ENCODE measurements at places on chromosomes 4 and X.

DNA sequence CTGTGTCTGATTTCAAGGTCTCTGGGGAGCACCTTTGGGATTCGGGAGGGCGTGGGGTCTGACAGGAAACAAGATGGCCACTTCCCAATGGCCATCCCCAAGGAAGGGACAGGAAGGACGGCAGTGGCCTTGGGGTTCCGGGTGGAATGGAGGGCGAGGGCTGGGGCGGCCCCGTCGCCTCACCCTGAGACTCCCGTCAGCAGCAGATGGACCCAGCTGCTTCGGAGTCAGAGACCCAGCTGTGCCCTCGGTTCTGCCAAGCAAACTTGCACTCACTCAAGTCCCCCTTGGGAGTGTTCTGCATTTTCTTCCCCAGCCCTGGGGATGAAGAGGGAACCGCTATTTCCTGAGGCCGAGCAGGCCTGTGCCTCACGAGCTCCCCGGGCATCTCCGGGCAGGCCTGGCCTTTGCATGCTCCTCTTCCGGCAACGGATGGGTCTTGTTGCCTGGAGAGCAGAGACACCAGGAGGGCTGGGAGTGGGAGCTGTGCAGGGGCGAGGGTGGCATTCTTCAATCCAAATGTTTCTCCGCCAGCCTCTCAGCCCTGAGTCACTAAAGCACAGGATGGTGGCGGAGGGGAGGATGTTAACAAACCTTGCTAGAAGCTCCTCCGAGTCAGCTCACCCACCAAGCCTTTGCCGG, 6.8 kb upstream of the DUSP9 start:
- DNase-seq = no peak

DNA sequence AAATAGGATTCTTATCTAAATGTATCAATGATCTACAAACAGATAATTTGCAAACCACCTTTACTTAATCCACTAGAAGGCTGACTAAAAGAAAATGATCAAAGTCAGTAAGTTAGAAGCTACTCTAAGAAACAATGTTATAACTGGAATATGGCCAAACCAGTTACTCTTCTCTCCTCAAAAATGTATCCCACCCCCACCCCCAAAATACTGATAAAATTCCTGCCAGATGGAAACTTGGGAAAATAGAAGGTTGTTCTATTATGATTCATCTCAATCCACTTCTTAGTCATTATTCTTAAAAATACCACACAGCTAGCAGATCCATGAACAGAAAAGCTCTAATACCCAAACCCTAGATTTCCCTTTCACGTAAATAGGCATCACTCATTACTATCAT, 206.4 kb downstream of the KLHL13 start:
- DNase-seq = no peak

- DNase-seq = no peak
These were observed 178.4 kb downstream of the MGST2 start for GRCh38 chr4:139844057-139844456.

DNA sequence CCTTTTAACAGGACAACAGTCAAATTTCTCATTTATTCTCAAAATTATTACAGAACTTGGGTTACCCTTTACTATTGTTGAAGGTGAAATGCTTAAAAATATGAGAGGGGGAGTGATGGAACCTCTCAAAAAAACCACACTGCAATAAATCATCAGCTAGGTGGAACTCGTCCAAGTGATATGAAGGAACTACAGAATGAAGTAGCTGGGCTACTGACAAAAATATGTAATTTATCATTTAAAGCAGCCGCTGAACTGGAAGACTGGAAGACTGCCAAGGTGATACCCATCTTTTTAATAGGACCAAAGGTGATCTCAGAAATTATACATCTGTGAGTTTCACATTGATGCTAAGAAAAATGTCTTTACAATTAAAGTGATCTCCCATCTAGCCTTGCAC, 597.7 kb upstream of the TENM3 start:
- no peak for DNase-seq

DNA sequence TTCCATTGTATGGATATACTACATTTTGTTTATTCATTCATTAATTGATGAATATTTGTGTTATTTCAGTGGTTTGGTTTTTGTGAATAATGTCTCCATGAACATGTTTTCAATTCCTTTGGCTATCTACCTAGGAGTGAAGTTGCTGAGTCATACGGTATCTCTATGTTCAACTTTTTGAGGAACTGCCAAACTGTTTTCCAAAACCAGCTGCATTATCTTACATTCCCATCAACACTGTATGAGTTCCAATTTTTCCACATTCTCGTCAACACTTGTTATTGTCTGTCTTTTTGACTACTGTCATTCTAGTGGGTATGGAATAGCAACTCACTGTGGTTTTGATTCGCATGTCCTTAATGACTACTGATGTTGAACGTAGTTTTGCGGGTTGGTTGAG, 388.6 kb upstream of the MAGEB2 start:
- no peak for DNase-seq

DNA sequence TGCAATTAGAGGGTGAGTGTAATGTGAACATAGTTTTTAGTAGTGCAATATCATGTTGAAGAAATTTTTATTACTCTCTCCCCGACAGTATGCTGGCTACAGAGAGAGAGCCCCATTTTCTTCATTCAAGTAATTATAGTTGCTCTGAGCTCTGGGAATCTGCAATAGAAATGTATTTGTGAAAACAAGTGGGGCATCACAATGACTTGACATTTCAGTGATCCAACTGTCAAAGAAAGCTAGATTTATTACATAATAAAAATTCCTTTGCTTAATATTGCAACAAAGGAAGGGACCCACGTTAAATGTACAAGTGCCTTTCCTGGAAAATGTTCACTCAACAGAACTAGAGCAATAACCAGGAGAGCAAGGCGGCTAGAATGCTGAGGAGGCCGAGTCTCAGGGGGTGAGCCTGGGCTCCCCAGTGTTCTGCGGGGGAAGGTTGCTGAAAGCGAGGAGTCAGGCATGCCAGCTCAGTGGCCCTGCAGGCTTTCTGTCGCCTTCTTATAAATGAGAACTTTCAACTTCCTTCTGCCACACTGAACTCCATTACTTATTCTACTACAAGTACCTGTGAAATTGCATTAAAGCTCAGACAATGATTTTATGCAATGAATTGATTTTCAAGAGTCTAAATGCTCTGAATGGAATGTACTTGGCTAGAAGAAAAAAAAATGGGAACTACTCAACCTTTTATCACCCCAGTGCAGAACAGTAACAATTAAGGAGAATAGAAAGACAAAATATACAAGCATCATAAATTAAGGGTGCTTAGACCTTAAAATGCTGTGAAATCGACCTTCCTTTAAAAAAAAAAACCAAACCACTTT, 476.4 kb downstream of the AFF2 start:
- no peak for DNase-seq

GRCh38 chr4:173367946-173368345, 2.8 kb upstream of the SAP30 start:
- DNase-seq = no peak

DNA sequence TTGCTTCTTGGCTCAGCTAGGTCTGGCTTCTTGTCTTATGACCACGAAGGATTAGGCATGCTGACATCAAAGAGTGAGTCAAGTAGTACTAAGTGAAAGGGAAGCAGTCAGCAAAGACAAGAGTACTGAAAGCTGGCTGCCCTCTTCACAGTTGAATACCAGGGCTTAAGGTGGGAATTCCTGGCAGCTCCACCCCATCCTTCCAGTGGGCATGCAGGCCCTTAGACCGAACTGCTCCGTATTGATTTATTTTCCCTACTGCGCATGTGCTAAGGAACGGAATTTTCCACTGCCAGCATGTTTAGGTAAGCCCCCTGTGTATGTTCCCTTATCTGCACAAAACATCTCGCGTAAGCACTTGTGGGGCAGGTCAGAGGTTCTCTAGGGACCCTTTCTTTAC, 2320.1 kb downstream of the ARAP2 start:
- DNase-seq = no peak

GRCh38 chr4:22483551-22483981, 32.3 kb downstream of the ADGRA3 start:
- no peak for DNase-seq

GRCh38 chr4:86918539-86919072, 16.2 kb upstream of the AFF1 start:
- DNase-seq = no peak

GRCh38 chr4:71231129-71232055, 107.4 kb upstream of the SLC4A4 start:
- no peak for DNase-seq

GRCh38 chr4:9963328-9963727, 58.0 kb downstream of the SLC2A9 start:
- DNase-seq = no peak

DNA sequence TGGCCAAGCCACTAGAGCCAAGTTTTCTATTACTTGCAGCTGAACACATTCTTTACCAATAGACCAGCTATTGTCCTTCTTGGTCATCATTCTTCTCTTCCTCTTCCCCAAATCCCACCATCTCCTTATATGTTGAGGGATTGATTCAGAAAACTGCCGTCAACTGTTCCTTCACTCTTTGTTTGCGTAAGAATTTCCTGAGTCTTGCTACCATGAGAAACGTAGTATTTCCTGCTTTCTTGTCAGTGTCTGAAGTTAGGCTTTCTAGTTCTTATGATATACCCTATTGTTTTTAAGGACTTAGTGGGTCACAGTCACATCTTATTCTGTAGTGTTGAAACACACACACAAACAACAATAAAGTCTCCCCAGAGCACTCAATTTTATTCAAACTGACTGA, 20.1 kb downstream of the IGFBP7 start:
- DNase-seq = no peak

DNA sequence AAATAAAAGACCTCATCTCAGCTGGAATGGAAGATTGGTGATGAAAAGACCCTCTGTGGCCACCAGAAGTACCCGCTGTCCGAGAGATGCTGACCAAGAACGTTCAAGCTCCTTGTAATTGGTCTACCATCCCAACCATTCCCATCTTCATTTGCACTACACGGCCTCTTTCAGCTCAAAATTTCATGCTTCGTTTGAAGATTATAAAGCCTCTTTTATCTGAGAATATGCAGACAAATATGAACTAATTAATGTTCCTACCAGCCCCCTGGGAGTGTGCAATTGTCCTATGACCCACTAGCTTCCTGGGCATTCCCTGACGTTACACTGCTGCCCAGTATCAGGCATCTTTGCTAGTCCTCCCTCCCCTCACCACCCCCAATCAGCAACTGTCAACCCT, 583.7 kb downstream of the MID1IP1 start:
- DNase-seq = no peak

- no peak for DNase-seq
These were observed 84.2 kb upstream of the WDFY3 start for GRCh38 chr4:85050736-85051135.

GRCh38 chrX:113675278-113675677, 834.6 kb upstream of the AMOT start:
- no peak for DNase-seq

DNA sequence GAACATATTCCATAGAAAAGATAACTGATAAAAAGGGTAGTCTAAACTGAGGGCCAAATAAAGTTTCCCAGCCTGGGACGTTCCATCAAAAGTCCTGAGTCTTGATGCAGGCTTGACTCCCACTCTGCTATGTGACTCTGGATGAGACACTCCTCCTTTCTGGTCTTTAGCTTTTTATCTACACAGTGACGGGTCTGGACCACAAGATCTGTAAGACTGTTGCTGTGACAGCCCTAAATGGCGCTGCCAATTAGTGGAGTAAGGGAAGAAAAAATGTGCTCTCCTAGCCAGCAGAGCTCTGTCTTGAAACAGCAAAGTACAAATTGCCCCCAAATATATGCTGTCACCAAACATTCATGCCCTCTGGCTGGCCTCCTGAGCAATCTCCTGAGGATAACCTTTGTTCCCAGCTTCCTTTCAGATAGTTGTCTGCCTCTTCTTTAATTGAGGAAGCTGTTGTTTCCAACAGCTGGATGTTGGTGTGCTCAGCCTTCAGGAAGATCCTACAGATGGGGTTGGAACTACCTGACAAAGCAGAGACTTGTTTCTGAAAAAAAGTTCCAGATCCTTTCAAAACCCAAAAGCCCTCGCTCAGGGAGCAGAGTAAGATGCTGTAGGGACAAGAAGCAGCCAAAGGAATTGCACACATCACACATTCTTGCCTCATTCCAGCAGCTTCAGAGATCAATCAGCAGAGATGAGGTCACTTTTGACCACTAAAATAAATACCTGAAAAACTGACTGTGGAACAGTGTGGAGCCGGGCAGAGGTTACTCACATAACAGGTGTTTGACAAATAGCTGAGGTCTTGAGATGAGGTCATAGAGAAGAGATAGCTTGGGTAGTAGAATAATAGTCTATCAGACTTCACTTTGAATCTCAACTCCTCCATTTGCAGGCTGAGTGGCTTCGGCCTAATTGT, 383.4 kb upstream of the FGF13 start:
- no peak for DNase-seq

- DNase-seq = no peak
These were observed 40.8 kb downstream of the DLG3 start for GRCh38 chrX:70485466-70485865.

GRCh38 chr4:112531146-112531545, 15.2 kb upstream of the NEUROG2 start:
- DNase-seq = no peak

- no peak for DNase-seq
These were observed 576.9 kb upstream of the PCDH10 start for GRCh38 chr4:132572210-132572609.

DNA sequence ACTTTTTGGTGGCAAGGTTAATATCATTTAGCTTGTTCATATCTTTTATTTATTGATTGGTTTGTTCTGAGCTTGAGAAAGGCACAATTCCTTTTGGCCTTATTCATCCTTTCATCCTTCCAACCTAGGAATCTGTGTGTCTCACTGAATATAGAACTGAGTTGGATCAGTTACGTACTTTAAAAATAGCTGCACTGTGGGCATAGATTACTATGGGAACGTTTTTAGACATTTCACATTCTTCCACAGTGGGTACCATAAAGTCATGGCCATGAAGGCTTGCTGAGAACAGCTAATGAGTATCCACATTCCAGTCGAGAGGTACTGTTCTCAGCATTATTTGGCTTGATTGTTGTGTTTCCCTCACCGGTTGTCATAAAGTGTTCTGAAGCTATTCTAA, 217.0 kb upstream of the DKK2 start:
- DNase-seq = no peak

DNA sequence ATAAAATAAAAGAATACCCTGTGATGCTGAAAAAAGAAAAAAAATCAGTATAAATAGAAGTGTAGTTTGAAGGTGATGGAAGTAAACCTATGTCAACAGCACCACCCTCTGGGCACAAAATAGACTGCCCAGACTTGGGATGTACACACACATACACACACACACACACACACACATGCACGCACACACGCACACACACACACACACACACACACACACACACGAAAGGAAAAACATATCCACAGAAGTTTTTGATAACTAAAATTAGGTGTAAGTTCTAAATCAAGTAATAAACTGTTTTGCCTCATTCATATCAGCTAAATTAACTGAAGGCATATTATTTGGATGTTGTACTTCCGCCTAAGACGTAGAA, 40.5 kb downstream of the ANXA5 start:
- peak; percentile 12 for DNase-seq

All from NCI-H2081 treated with DMSO at 0.1 percent for 48 hours (cell line).